ENCODE measurements at places on chromosomes 4 and X.

GRCh38 chrX:102652031-102652688 is 877 bp downstream of the GPRASP1 start:
- DNase-seq = no peak

DNA sequence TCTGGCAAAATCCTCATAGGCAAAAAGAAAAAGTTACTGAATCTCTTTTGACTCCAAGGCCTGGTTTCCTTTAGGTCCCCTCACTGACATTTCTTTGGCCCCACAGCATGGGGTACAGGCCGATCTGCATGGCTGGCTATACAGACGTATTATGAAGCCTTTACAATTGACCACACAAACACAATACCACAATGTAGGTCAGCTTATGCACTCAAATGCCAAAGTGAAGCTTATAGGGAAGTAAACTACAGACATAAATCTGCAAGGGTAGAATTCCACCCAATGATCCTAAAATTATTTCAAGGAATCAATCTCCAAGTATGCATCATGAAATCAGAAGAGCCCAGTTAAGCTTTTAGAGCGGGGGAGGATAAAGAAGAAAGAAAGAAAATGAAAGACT is 20.7 kb downstream of the STX18 start:
- no peak for DNase-seq

- no peak for DNase-seq
These were observed 21.3 kb downstream of the ADGRG4 start for GRCh38 chrX:136322064-136322463.

GRCh38 chr4:106746451-106746850 is 289.7 kb downstream of the DKK2 start:
- DNase-seq = no peak

GRCh38 chr4:173801361-173801760 is 271.3 kb upstream of the HAND2 start:
- DNase-seq = no peak

- no peak for DNase-seq
These were observed 990.5 kb upstream of the ADGRL3 start for GRCh38 chr4:60209588-60209987.

DNA sequence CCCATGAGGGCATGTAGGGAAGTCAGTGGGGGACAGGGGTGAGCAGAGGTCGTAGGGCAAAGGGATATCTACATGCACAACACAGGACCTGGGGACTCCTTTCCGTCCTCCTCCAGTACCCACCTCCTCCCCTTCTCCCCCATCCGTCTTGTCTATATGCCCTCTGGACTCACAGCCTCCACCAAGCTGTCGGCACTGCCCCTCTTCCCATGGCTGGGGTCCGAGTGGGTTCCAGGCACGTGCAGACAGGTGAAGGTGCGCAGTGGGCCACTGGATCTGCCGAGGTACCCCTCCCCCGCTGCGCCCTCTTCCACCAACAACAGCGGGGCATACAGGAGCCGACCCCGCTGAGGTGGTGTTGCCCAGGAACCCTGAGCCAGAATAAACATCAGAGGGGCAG is 5.5 kb upstream of the SYP start:
- no peak for DNase-seq

DNA sequence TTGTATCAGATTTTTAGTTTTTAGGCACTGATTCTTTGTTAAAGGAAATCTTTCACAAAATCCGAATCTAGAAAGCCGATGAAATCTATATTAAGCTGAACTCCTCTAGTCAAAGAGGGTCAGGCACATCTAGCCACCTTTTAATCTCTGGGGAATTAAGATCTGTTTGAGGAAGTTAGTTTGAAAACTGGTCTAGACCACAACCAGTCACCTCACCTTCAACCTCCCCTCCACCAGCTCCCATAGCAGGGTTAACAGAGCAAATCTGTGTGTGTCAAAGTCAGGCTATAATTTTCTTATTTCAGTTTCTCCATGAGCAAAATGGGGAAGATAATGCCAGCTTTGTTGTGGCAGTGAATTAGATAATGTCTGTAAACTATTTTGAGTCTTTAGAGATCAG is 110.0 kb upstream of the IGFBP7 start:
- DNase-seq = no peak

DNA sequence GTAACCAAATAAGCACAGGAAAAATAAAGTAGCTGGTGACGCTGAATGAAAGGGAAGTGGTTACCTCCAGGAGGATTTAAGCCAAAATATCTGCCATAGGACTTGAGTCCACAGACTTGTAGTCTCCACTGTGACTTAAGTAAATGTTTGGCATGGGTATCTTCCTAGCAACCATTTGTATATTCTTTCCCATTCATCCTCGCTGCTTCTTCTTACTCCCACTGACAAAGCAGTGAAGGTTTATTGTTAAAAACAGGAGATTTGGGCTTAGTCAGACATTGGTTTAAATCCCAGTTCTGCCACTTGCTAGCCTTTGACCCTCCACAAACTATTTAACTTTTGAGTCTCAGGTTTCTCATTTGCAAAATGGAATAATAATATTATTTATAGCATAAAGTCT is 22.3 kb downstream of the COL4A6 start:
- DNase-seq = no peak

- no peak for DNase-seq
These were observed 9.2 kb downstream of the RAI2 start for GRCh38 chrX:17851874-17852273.

- DNase-seq = no peak
These were observed 108.1 kb downstream of the MID1 start for GRCh38 chrX:10512258-10512657.

GRCh38 chr4:75736862-75737261 is 12.5 kb downstream of the USO1 start:
- DNase-seq = no peak

DNA sequence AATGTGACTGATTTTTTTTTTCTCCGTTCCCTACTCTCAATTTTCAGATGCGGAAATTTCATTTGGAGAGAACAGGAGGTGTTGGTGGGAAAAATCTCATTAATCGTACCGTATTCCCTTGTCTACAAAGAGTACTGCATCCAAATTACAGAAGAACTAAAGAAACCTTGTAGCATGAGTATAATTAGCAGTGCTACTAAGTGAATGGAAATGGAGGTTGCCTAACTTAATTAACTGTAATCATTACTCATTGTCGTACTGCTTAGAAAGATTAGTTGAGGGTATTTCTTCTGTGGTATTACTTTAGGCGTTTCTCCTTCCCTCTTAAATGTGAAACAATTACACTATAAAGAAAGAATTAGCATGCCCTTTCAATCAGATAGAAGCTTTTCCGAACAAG is 81.7 kb downstream of the DMD start:
- no peak for DNase-seq

GRCh38 chrX:68043713-68044438 is 389.4 kb downstream of the OPHN1 start:
- DNase-seq = no peak

DNA sequence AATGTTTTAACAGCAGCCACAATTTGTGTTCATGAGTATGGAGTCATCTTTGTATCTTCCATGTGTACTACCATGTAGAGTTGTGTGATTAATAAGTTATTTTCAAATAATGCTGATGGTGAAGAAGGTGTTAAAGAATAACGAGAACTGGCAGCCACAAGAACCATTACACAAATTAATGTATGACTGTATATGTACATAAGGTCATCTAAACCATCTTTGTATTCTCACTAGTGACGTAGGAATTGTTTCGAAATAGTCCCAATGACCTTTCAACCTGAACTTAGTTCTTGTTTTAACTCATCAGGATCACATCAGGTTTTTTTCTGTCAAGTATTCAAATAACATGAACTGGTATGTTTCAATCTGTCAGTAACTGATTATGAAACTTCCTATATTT is 48.3 kb upstream of the NOCT start:
- no peak for DNase-seq

DNA sequence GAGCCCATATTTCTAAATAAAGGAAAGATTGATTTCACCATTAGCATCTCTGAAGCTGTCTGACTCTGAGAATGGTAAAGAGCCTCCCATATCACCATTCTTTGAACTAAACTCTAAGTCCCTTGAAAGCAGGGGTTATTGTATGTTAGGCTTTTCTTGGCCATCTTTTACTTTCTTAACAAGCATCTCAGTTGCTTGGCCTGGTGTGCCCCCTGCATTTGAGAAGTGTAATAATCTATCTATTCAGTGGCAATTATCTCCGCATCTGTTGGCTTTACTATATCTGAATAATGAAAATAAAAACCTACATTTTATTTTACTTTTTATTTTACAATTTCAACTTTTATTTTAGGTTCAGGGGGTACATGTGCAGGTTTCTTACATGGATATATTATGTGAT is 128.3 kb upstream of the ARMCX2 start:
- DNase-seq = no peak

DNA sequence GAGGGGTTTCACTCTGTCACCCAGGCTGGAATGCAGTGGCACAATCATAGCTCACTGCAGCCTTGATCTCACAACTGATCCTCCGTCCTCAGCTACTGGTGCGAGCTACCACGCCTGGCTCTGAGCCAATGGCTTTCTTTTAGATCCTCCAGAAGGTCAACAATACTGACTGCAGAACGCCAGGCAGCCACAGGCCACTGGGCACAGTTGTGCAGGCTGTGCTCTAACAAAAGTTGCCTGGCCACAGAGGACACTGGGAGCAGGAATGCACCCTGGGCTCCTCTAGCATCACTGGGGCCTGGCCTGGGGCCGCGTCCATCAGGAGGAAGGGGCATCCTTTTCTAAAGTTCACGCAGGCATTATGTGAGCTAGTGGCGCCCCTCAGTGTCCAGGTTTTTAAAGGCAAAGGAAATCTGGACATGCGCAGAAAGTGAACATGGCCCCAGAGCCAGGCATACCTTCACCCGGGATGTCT is 14.9 kb upstream of the PORCN start:
- DNase-seq = no peak

- DNase-seq = no peak
These were observed 73.4 kb upstream of the MAGEB2 start for GRCh38 chrX:30141966-30142365.

GRCh38 chrX:93528917-93529316 is 144.5 kb downstream of the NAP1L3 start:
- DNase-seq = no peak

- no peak for DNase-seq
These were observed 5.9 kb downstream of the EDA2R start for GRCh38 chrX:66632981-66633380.

DNA sequence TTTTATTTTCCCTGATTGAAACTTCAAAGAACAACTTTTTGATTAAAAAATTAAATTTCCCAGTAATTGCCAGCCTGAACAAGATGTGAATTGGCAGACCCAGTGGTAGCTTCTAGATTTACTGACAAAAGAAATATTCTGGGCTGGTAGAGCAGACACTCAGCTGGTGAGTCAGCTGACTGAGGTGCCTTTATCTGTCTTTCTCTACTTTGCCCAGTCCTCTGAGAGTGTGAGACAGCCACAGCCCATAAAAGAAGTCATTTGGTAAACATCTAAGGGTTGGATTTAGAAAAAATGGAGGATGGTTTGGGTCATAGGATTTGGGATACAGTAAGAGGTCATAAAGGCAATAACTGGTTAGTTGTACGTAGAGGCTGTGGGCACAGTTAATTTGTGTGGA is 54.5 kb downstream of the CCSER1 start:
- DNase-seq = no peak

- no peak for DNase-seq
These were observed 935.2 kb downstream of the PCDH7 start for GRCh38 chr4:31655328-31655727.

- no peak for DNase-seq
These were observed 15.9 kb upstream of the TLR1 start for GRCh38 chr4:38820329-38821061.

DNA sequence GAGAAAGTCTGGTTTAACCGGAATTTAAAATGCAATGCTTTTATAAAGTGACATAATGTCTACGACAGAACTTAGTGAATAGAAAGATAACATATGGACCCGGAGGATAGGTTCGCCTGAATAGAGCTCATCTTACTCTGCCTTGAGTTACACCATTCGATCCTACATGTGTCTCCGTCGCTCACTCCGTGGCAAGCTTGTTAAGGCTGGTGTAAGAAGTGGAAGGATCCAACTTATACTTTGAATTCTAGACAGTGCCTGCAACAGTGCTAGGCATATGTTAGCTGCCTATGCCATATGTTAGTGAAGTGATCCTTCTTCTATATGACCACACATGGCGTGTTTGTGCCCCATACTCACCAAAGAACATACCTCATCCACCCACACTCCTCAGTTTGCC is 50.9 kb downstream of the SEL1L3 start:
- no peak for DNase-seq

DNA sequence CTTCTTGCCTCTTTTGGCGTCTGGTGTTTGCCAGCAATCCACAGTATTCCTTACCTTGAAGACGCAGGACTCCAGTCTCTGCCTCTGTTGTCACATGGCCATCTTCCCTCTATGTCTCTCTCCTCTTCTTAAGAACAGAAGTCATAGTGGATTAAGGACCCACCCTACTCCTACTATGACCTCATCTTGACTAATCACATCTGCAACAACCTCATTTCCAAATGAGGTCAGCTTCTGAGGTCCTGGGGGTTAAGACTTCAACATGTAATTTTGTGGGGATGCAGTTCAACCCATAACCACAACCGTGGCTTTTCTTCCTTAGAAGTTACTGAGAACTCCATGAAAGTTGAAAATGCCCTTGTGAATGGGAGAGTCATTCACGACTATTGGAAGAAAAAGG is 23.3 kb downstream of the TLR8 start:
- no peak for DNase-seq
